ENCODE measurements at places on chromosomes 3 and 15.

DNA sequence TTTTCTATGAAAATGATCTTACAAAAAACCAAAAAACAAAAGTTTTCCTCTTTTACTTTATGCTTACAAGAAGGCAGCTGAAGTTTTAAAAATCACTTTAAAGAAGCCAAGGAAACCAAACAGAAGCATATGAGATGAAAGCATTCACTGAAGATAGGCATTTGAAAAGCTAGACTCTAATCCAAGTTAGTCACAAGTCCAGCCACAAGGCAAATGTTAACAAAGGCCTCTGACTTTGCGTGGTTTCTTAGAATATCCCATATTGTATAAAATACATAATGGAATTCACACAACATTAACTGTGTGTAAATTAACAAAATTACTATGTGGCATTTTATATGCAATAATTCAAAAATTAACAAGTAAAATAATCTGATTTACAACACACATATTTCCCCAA lies 17.7 kb downstream of the MRPL3 start:
- DNase-seq, result no peak

- no peak for DNase-seq
Measured at GRCh38 chr15:101543926-101544612, 54.6 kb upstream of the PCSK6 start.

GRCh38 chr3:196634829-196635228 lies 4.7 kb upstream of the NRROS start:
- no peak for DNase-seq

DNA sequence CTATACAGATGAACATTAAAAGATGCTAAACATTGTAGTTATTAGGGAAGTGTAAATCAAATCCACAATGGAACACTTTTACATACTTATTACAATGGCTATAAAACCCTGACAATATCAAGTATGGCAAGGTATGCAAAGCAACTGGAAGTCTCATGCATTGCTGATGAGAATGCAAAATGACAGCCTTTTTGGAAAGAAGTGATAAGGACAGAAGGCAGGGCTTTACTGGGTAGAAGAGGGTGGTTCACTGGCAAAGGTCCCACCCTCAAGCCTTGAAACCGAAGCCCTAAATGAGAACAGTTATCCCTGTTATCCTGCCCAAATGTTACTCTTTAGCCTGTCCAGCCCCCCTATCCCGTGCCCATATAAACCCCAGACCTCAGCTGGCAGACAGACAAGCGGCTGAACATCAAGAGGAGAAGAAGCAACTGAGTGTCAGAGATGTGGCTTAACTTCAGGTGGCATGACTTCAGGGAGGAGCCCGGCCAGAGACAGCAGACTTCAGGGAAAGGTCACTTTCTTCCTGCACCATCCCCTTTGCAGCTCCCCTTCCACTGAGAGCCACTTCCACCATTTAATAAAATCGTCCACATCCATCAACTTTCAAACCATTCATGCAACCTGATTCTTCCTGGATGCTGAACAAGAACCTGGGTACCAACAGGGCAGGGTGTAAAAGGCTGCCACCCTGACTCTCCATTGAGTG lies 732 bp upstream of the GCSAM start:
- DNase-seq, result no peak

GRCh38 chr3:118564800-118565199 lies 469.8 kb downstream of the IGSF11 start:
- no peak for DNase-seq

DNA sequence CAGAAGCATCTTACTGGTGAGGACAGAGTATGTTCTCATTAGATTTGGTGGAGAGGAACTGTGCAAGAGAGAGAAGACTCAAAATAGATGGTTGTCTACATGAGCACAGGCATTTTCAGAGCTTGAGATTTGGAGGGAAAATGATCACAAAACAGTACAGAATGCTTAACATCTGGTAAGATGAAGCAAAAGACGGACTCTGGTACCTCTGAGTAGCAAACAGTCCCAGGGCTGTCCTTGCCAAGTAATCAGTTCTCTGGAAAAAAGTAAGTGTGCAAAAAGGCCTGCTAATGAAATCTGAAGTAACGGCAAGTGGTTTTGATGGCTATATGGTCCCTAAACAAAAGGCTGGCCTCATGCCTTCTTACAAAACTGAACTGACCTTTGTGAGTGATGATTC lies 414.2 kb downstream of the CNTN4 start:
- no peak for DNase-seq
